ENCODE measurements at places on chromosomes 11 and 22.

DNA sequence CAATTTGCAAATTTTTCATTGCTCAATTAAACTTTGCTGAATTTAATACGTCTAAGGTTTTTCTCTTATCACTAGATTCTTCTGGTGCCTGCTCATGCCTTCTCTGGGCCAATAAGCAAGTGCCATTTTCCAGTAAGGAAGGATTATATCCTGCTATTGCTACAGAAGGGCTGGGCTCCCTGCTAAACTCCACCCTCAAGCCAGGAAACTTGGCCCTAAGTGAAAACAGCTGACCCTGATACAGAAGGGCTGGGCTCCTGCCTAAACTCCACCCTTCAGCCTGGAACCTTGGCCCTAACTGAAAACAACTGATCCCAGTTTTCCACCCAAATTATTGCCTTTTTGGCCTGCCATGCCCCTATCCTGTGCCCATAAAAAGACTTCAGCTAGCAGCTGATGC is 385.3 kb downstream of the DYNC2H1 start:
- no peak for DNase-seq

DNA sequence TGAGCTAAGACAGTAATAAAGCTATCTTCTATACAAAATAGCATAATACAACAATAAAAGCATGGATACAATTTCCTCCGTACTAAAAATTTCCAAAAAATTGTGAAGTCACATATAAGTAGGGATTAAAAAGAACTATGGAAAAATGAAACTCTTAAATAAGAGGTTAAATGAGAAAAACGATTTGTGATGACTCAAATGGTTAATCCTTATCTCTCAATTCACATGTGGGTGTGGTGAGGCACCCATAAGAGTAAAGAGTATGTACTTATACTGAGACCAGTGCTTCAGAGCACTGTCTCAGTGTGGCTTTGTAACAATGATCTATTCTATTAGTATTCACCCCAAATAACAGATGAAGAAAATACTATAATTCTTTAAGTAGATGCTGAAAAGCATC is 25.0 kb upstream of the CCDC34 start:
- DNase-seq: no peak

- no peak for DNase-seq
Measured at GRCh38 chr11:109784536-109784935, 308.7 kb upstream of the ZC3H12C start.

DNA sequence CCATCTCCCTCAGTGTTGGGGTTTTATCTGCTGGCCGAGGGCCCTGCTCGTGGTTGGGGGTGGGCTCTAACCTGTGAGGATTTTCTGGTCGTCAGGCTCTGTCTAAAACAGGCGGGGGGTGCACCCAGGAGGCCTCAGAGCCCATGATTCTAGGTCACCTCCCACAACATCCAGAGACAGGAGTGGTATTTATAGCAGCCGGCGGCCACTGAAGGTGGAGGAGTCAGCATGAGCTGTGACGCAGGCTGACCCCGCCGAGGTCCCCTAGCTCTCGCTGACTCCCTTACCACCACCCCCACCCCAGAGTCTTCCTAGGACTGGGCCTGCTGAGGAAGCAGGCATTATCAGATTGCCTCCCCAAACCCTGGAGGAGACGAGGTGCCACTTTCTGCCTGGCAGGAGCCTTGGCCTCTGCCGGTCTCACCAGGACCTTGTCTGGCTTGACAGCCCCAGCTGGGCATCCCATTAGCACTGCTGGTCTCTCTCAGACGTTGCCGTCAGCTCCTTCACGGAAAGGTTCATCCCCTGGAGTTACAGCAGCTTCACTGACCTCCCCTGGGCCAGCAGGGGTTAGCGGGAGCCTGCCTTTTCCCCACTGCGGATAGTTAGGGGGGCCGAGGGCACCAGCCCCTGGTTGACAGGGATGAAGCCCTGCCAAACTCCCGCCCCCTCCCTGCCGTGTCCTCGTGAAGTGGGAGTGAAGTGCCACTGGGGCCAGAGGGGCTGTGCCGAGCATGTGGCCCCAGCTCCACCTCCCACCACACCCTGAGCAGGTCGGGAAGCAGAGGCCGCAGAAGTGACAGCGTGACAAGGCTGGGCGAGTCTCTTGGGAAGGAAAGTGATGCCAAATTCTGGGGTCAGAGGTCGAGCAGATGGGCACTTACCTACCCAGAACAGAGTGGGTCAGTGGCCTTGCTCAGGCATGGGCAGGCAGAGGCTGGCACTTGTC is 26.5 kb downstream of the DAGLA start:
- no peak for DNase-seq

GRCh38 chr22:42883121-42883520 is 26.0 kb upstream of the ARFGAP3 start:
- DNase-seq: no peak

- peak; percentile 59 for DNase-seq
Measured at GRCh38 chr11:61899146-61899841, 7.9 kb upstream of the FADS3 start.

- DNase-seq: no peak
Measured at GRCh38 chr11:71530602-71531001, 3.5 kb downstream of the KRTAP5-7 start.

Data from fibroblast of skin of back (primary cell).